Midbrain (tissue), 1 donor: ENCODE measurements at places on chromosomes 2 and 18.

GRCh38 chr18:36035253-36035652 is 32.1 kb downstream of the RPRD1A start:
- no peak for DNase-seq

- no peak for DNase-seq
Observed at GRCh38 chr2:143252138-143252907, 123.1 kb downstream of the ARHGAP15 start.

GRCh38 chr2:222504719-222505118 is 80.4 kb downstream of the SGPP2 start:
- no peak for DNase-seq

GRCh38 chr2:70397186-70397585 is 95.3 kb upstream of the FAM136A start:
- DNase-seq: no peak

DNA sequence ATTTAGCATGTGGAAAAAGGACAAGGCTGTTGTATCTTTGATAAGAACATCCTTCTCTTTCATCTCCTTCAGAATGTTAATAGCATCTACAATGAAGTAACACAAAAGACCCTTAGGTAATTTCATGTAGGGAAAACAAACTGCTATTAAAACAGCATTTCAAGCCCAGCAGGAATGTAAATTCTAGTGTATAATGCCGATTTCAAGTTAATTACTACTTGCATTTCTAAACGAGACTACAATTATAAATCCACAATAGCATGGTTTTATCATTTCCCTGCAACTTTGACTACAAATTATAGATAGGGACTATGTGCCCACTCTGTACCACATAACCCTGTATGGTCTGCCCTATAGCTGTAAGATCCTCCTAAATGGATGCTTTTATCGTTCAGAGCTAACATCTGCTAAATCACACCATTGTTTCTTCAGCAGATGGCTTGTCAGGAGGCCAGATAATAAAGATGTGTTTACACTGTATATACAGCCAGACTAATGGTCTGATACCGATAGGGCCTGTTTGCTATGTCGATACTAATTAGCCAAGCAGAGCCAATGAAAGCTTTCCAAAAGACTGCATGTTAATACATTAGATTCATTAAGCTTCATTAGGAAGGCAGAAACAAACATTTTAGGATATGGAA is 51.9 kb downstream of the LRPPRC start:
- peak; percentile 60 for DNase-seq

DNA sequence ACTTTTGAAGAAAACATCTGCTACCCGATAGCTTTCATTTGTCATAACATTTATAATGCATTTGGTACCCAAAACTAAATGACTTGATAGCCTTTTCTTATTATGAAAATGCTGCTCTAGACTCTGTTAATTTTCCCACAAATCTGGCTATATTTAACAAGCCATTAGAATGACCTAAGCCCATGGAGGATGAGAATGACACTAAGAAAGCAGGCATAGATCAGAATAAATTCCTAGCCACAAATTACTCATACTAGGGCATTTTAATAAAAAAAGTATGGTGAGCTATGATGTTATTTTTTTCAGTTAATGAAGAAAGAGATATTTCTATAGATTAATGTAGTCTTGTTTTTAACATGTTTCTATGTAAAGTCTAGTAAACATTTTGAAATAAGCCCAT is 1728.3 kb downstream of the SUCLG1 start:
- no peak for DNase-seq

DNA sequence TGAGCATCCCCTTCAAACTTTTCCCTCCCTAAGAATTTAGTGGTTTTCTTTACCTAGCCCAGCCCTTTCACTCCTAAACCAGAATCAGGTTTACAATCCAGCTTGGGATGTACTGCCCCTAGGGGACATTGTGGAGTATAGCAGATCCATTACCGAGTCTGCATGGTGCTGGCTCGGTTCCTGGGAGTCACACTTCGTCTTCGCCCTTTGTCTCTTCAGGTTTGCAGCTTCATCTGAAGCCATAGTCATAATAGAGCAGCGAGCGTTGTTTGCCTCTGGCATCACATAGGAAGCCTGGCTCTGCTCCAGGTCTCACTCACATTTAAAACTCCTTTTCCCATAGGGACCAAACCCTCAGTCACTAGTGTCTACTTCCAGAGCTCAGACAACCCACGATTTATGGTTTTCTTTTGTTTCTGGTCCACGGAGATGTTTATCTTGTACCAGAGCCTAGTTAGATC is 16.8 kb upstream of the LYPD6 start:
- DNase-seq: peak; percentile 34

DNA sequence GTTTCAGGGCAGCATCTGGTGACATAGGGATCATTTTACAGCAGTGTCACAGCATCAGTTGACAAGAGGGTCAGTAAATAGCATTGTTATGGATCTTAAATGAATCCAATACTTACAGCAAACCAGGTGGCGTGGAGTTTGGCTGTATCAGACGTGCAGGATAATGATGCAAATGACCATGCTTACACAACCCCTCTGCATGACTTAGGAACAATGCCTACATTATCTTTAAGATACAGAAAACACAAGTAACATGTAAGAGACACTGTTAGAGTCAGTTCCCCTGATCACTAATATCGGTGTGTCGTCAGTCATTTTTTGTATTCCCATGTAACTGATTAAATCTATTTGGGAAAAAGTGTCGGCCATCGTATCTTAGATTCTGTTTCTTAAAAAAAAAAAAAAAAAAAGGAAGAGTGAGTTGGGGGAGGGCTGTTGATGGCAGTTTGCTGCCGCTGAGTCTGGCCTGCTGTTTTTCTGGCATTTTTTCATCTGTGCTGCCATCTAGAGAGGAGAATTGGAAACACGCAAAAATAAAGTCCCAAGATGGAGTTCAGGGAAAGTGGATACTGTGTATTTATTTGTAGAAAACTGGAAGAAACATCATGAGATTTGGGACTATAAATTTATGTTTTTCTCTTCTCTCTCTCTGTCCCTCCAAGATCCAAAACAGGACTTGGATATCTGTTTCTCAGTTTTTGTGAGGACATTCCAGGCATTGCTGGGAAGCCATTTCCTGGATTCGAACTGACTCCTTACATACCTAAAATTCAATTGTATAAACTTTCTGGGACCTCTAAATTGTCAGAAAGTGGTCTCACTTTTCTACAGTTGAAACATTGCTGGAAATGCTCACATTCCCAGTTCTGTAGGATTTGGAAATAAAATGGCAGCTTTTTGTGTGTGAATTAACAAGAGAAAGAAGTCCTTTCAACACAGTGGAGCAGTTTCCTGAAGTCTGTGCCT is 60.3 kb upstream of the AGPS start:
- DNase-seq: peak; percentile 84

DNA sequence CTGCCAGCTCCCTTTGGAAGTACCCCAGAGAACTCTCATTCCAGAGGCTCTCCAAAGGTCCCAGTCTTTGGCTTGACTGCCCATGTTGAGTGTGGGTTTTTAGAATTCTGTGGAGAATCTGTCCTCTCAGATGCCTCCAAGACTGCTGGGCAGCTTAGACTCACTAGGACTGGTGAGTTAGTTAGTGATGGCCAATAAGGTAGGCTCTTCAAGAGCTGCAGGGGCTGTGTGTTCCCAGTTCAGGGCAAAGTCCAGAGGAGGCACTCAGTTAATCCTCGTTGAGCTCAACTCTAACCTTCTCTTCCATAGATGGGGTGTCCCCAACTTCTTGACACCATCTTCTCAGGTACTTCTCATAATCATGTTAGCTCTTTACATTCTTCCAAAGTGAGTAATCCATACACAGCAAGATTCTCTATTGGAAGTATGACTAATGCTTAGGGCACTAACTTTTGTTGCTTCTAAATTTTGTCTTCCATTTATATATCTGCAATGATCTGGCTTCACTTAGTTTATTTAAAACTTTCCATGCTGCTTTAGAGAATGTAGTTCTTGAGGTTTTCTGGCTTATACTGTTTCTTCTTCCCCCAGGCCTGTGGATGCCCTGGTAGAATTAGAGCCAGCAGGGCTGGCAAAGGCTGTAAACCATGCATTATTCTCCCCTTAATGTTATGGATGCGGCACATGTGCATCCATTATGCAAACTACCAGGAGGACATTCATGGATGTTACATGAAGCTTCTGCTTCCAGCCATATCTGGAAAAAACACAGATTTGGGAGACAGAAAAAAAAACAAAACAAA is 88.9 kb downstream of the POLE4 start:
- DNase-seq: no peak

DNA sequence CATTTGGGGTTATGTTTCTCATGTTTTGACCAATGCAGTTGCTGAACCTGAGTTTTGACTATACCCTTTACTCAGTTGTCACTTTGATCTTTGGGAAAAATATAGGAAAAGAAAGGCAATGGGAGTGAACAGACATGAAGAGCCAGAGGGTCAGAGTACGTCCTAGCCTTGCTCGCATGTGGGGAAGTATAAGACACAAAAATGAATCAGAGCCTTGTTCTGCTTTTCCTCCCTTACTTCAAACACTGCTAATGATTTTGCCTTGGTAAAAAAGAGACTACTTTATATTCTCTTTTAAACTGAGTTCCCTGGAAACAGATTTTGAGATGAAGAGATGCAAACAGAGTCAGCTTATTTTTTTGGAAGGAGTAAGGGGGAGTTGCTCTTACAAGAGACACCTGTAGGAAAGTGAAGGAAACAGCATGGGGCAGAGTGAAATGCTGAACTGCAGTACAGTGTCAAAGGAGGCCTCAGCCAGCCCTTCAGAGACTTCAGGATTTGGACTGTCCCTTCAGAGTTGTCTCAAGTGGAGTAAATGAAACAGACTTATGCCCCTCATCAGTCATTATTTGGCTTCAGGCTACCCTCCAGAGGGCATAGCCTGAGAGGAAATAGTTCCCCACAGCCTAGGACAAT is 11.1 kb upstream of the FAP start:
- no peak for DNase-seq

- DNase-seq: peak; percentile 81
Observed at GRCh38 chr2:104378853-104379374, 475.0 kb upstream of the POU3F3 start.

DNA sequence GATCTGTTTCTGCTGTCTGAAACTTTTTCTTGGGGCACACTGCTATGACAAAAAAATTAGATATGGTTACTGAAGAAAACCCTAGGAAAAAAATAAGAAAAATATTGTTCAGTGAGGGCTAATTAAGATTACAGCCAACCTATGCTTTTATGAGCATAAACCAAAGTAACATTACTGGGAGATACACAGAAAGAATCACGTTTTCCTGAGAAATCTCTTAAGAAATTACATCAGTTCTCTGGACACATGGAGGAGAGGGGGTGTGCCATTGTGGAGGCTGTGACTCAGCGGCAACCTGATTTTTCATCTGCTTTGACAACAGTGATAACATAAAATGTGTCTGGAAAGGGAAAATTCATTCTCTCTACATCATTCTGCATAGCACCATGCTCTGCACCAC is 13.4 kb upstream of the NMI start:
- no peak for DNase-seq
